Fibroblast of skin of left quadriceps (primary cell): ENCODE measurements at places on chromosomes 1 and 21.

DNA sequence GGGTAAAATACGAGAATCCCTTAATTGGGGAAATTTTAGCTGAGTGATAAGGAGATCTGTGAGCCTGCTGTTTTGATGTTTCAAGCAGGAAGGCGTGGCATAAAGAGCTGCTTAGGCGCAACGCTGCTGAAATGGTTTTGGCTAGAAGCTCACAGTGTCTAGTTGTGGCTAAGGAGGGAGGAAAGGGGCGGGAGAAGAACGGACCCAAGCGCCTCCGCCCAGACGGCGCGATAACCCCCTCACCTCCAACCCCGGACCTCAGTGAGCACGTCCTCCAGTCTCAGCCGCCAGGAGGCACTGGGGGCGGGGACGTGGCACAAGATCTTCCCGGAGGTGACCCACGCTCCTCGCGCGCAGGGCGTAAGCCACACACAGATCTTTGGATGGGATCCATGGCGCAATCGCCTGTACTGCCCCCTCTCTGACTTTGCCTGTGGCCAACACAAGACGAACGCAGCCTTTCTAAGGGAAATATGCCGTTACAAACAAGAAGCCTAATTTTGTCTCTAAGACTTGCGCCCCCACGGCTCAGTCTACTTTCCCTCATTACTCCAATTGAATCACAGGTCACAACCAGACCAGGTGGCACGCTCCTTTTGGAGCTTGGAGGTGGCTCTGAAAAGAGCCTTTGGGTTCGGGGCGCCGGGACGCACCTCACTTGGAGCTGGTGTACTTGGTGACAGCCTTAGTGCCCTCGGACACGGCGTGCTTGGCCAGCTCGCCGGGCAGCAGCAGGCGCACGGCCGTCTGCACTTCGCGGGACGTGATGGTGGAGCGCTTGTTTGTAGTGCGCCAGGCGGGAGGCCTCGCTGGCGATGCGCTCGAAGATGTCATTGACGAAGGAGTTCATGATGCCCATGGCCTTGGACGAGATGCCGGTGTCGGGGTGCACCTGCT is 23.4 kb upstream of the RNF187 start:
- no peak for DNase-seq

DNA sequence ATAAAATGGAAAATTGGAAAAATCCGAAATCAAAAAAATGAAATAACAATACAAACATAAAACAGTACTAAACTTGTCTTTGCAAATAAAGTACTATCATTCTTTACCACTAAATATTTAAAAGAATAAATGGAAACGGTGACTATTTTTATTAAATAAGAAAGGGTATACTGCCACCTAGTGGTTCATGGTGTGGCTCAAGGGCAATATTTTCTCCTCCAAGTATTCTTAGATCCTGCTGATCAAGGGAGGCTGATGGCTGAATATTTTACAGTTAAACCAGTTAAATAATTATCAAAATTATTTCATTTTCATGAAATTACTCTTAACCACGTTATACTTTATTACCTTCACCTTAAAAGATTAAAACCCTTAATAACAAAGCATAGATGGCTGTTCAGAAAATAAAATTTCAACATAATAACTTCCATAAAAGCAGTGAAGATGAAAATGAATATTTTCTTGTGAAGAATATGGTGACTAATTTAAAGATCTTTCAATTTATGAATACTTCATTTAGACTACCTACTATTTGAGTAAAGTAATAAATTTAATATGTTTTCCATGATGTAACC is 1793.9 kb downstream of the NCAM2 start:
- DNase-seq = peak; percentile 15

DNA sequence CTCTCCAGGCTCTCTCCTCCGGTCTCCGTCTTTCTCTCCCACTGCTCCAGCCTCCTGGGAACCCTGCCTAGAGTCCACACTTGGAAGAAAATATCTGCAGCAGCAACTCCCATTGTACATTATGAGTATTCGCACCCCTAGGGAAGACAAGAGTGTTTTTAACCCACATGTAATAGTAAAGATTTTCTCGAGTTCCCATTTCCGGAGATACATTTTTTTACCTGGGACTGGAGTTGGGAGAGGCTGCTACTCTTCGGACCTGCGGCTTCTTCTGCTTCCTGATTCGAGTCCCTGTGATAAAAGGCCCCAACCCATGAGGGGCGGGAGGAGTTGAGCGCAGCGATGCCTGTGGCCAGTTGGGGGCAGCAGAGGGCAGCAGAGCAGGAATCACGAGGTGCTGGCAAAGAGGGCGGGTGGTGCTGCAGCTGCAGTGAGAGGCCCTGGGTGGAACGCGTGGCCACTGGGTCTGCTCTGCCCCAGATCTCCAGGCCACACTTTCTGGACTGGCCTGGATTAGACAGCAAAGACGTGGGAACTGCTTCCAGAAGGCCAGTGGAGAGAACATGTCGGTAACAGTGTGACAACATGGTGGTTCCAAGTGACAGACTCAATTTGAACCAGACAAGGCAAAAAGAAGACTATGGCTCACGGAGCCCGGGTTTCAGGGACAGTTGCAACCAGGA is 221.0 kb upstream of the CSF3R start:
- peak; percentile 6 for DNase-seq

DNA sequence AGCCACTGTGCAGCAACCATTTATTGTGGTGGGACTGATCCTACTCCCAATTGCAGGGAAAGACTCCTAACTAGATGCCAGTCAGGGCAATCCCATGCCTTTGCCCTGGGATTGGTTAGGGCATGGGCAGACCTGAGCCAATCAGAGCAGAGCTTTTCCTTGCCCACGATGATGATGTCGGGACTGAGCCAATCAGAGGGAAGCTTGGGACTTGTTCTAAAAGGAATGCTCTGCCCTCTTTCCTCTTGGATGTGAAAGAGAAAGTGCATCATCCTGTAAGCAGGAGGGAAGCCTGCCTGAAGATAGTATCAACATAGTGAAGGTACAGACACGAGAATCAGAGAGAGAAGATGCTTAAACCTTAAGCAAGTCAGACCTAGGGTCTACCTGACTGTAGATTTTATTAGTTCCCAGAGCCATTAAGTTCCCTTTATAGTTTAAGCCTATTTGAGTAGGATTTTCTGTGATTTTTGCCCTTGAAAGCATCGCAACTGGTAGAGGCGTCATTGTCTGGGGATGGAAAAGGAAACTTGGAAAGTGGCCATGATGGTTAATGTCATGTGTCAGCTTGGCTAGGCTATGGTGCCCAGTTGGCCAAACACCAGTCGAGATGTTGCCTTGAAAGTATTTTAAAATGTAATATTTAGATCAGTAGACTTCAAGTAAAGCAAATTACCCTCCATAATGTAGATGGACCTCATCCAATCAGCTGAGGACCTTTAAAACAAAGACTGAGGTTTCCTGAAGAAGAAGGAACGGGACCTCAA is 19.9 kb downstream of the IRF2BP2 start:
- no peak for DNase-seq

- no peak for DNase-seq
These were observed 16.6 kb downstream of the CASZ1 start for GRCh38 chr1:10779841-10780240.

GRCh38 chr1:156806512-156807440 is 9.9 kb downstream of the SH2D2A start:
- no peak for DNase-seq

GRCh38 chr1:243539636-243540035 is 283.8 kb downstream of the SDCCAG8 start:
- DNase-seq = no peak

DNA sequence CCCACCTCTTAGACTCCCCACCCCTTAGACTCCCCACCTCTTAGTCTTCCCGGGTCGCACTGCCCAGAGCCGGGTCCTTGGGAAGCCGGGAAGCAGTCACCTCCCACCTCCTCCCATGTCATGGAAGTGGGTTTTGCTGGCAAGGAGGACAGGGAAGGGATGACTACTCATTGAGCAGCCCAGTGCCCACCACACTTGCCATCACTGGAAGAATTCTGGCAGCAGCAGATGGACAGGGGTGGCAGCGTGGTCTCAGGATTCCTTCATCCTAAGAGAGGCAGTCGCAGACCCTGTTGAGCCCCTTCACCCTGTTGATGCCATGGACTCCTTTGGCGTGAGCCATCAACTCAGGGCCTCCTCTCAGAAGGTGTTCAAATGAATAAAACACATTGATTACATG is 140.8 kb downstream of the PGBD5 start:
- no peak for DNase-seq

GRCh38 chr1:30324251-30325084 is 398.9 kb downstream of the MATN1 start:
- no peak for DNase-seq

GRCh38 chr1:54570161-54570560 is 22.1 kb downstream of the ACOT11 start:
- no peak for DNase-seq

DNA sequence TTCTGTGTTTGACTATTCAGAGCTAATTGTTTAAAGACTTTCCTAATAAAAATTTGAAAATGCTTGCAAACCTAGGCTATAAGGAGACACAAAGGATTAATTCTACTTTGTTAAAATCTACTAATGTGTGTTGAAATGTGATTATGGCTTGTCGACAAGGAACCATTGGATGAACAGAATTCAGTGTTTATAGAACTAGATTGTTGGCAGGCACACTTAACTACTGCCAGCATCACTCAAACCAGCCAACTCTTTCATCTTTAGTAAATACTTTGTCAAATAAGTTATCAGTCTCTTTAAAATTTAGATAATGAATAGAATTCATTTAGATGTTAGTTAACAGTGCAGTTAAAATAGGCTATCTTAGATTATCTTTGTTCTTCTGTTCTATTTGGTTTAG is 27.6 kb downstream of the HS2ST1 start:
- DNase-seq = no peak

GRCh38 chr1:111463029-111463683 is 10.6 kb upstream of the C1orf162 start:
- DNase-seq = no peak

GRCh38 chr1:2351723-2352122 is 39.6 kb downstream of the MORN1 start:
- DNase-seq = no peak

DNA sequence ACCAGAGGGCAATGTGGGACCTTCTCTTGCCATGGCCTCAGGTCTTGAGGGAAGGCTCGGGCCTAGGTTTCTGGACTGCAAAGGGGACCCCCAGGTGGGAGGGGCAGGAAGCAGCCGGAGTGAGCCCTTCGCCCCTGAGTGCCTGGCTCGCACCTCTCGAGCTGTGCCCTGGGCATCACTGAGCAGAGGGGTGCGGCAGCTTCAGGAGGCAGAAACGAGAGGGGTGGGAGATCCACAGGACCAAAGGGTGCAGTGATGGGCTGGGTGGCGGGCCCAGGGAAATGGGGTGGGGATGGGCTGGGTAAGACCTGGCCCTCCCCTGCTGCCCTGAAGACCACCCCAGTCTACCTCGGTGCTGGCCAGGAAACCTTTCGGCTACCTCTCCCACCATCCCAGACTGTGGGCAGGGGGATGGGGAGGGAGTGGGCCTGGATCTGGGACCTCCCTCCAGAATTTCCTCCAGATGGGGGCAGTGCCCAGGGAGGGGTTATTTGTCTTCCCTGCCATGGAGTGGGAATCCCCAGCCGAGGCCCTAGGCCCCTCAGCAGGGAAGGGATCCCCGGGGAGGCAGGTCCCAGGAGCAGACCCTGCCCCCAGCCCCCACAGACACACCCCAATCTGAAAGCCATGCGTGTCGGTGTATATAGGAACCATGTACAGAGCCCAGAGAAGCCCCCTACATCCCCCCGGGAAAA is 21.3 kb downstream of the A3GALT2 start:
- DNase-seq = no peak

DNA sequence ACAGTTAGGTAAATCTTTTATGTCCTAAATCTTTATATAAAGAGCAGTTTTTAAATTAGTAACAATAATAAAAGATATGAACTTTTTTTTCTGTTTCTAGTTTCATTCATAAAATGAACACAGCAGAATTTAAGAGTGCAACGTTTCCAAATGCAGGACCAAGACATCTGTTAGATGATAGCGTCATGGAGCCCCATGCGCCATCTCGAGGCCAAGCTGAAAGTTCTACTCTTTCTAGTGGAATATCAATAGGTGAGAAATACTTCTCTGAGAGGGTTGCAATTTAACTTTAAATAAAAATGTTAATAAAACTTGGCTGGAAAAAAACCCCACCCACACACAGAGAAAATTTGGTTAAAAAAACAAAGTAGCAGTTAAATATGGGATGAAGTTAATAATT is 15.0 kb upstream of the ANGPTL1 start:
- DNase-seq = no peak

DNA sequence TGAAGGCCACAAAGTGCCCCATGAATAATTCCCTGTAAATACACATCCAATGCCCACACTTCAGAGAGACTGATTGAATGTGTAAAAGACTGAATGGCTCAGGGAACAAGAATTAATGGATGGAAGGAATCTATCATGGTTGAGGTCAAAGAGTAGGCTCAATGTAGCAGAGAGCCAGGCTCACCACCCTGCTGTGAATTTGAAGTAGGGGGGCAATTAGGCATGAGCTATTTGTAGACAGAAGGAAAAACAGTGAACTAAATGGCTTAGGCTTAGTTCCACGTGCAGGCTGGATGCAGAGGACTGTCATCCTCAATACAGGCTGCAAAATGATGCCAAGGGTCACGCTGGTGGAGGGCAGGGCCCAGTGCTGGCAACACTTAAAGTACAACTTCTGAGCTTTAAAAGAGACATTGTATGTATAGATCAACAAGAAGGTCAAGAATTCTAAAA is 22.9 kb upstream of the IGSF3 start:
- DNase-seq = no peak

DNA sequence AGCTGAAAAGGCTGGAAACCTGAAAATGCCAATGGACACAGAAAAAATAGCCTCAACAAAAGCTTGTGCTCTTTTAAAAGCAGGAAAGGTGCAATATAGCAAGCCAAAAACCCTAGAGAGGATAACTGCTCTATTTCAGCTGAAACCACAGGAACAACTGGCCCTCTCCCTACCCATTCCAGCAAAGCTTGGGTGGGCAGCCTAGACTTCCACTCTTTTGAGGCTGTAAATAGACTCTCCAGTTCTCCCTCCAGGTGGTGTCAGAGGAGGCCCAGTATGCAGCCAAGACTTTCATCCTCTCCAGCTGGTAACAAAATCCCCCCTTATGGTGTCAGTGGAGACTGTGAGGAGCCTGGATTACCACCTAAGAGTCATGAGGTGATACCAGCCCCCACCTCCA is 206.9 kb upstream of the PLD5 start:
- no peak for DNase-seq

- DNase-seq = no peak
These were observed 237.8 kb downstream of the LTN1 start for GRCh38 chr21:28754862-28755261.

- DNase-seq = no peak
These were observed 20.6 kb downstream of the ABCD3 start for GRCh38 chr1:94438692-94439276.

DNA sequence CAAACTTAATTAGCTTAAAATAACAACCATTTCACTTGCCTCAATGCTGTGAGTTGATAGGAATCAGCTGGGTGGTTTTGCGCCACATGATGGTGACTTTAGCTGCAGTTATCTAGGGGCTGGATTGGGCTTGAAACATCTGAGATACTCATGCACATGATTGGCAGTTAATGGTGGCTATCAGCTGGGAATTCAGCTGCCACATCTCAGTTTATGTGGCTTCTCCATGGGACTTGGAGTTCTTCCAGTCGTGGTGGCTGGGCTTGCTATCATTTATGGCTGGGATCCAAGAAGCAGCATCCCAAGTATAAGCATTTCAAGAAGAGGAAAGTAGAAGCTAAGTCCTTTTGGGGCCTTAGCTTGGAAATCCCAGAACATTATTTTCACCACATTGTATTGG is 36.4 kb downstream of the PDC start:
- DNase-seq = no peak
